Activated CD4-positive, alpha-beta T cell treated with anti-CD3 and anti-CD28 coated beads, Interleukin-2, amount 10 ng/mL, durations not matched to agents 7 days and 5 days (primary cell): ENCODE measurements at places on chromosomes 2 and 18. TPM values are rescaled to one million over a fixed set of nuclear protein-coding genes. Genes with fewer than 3 reads are reported as not detected.

DNA sequence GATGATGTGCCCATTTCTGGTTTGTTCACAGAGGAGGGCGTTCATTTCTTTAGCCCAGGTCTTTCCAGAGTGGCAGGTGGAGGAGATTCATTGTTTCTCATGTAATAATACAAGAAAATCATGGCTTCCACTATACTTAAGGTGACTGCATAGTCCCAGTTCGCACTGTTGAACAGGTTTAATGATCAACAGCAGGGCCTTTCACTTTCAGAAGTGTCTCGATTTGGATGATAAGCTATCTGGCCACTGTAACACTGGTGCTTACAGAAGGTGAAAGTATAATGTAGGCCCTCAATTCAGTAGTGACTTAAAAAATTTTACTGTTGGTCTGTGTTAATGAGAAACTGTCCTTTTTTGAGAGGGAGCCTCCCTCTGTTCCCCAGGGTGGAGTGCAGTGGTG is 1.4 kb downstream of the RMC1 start:
- peak; percentile 45 for DNase-seq

GRCh38 chr2:10465910-10466309 is 17.8 kb upstream of the ODC1 start:
- no peak for DNase-seq

Gene PMAIP1
- total RNA-seq: 14.8 TPM

GRCh38 chr18:42080340-42080739 is 125.3 kb downstream of the PIK3C3 start:
- DNase-seq: no peak

GRCh38 chr2:44894058-44894457 is 47.4 kb upstream of the SIX3 start:
- DNase-seq: no peak

DNA sequence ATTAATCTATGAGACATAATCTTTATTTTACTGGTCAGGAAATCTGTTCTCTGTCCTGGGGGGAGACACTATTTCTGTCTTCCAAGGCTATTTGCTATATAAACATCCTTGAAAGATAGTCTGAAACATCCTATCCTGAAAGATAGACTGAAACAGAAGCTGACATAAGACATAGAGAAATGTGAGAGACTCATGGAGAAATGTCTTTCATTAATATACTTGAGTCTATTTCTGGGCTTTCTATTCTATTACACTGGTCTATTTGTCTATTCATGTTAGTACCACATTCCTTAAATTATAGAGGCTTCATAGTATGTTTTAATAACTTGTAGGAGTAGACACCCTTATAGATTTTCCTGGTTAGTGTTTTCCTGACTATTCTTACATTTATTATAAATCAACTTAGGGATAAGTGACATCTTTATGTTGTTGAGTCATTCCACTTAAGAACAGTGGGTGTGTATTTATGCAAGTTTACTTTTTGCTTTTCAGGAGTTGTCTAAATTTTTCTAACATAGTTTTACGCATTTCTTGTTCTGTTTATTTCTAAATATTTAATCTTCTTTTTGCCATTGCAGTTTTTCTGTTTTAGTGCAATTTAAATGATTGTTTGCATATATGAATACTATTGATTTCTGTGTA is 244.9 kb upstream of the ZSWIM2 start:
- DNase-seq: no peak

DNA sequence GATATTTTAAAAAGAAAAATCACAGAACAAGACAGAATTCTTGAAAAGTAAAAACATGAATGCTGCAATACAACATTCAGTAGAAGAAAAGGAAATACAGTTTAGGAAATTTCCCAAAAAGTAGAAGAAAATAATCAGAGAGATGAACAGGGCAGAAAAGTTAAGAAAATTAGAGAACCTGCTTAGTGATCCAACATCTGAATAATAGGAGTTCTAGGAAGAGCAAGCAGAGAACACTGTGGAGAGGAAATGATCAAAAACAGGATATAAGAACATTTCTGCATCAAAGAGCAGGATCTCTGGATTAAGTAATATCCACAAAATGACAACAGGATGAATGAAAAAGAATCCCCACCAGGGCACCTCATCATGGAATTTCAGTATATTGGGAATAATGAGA is 8.8 kb upstream of the FHOD3 start:
- DNase-seq: no peak

DNA sequence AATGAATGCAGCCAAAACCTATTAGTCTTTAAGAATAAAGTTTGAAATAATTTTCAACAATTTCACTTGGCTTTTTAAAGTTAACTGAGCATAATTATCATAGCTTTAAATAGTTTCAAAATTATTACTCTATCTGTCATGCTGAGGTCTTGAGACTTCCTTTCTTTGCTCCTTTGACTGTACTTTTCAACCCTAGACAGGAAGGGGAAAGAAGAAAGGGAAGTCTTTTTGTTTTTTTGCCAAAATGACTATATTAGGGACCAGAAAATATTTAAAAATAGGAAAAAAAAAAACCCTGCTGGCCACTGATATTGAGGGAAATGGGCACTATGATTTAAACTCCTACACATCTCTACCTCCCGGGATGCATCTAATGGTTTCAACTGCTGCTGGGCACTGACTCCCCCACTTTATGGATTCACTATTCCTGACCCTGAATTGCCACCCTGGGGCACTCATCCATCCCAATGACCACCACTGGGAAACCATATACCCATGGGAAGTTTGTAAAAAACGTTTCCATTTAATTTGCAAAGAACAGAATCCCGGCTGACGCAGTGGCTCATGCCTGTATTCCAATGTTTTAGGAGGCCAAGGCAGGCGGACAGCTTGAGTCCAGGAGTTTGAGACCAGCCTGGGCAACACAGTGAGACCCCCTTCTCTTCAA is 50.5 kb downstream of the GAREM1 start:
- DNase-seq: no peak

DNA sequence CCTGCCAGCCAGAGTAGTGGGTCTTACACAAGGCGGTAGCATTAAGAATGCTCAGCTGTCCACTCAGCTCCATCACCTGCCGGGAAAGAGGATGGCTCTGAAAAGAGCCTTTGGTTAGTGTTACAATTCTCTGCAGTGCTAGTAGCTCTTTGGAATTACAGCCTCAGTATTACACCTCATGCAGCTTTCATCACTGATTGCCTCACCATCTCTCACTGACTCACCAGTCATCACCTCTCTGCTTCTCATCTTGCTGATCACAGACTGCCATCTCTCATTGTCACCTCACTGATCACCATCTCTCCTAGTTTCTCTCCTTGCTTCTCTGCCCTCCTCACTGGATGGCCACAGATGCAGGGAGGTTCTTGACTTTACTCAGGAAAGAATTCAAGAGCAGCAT is 573.5 kb upstream of the SETBP1 start:
- DNase-seq: no peak

GRCh38 chr2:95056461-95057459 is 31.3 kb downstream of the MAL start:
- DNase-seq: no peak

DNA sequence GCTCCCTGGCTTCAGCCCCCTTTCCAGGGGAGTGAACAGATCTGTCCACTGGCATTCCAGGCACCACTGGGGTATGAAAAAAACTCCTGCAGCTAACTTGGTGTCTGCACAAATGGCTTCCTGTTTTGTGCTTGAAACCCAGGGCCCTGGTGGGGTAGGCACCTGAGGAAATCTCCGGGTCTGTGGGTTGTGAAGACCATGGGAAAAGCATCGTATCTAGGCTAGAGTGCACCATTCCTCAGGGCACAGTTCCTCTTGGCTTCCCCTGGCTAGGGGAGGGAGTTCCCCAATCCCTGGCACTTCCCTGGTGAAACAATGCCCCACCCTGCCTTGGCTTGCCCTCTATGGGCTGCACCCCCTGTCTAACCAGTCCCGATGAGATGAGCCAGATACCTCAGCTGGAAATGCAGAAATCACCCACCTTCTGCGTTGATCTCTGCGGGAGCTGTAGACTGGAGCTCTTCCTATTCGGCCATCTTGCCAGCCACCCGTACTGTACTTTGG is 34.1 kb downstream of the TFPI start:
- DNase-seq: no peak

Gene VWC2L
- total RNA-seq: not detected

GRCh38 chr2:179751163-179751809 is 110.1 kb downstream of the ZNF385B start:
- no peak for DNase-seq

Gene IL1RN
- total RNA-seq: 0.48 TPM

GRCh38 chr2:205060269-205060668 is 515.0 kb downstream of the PARD3B start:
- DNase-seq: no peak

GRCh38 chr2:118345465-118345864 is 257.2 kb downstream of the INSIG2 start:
- no peak for DNase-seq

Gene PROC
- not detected for total RNA-seq

DNA sequence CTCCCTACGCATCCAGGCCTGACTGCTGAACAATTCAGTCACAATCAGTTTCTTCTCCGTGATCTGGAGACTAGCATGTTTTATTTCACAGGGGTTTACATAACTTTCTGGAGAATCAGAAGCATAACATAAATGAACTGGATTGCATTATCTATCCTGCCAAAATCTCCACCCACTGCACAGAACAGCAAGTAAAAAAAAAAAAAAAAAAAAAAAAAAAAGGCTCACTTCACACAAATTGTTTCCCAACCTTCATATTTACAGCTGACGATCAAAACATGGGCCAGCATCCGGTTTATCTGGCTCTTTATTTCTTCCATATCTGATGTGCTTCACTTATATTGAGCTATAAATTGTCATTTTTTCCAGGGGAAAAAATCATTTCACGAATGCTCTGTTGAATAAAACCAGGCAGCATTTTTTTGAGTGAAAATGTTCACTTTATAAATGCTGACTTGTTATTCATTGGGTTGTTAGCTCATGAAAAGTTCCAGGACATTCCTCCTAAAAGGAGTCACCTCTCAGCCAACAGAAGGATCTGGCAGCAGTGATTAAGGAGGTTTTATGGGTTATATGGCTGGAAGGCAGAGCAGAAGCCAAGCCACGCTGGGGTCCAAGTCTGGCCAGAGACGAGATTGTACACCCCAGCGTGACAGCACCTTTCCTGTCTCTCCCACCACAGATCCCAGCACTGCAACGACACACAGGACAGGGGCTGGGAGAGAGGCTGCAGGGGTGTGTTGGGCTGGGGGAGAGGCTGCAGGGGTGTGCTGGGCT is 51.2 kb upstream of the GLI2 start:
- no peak for DNase-seq

Gene PDE1A
- not detected for total RNA-seq

Gene ZBTB14
- 27.4 TPM for total RNA-seq

- DNase-seq: no peak
These were observed 146.8 kb upstream of the PID1 start for GRCh38 chr2:229417916-229418315.

DNA sequence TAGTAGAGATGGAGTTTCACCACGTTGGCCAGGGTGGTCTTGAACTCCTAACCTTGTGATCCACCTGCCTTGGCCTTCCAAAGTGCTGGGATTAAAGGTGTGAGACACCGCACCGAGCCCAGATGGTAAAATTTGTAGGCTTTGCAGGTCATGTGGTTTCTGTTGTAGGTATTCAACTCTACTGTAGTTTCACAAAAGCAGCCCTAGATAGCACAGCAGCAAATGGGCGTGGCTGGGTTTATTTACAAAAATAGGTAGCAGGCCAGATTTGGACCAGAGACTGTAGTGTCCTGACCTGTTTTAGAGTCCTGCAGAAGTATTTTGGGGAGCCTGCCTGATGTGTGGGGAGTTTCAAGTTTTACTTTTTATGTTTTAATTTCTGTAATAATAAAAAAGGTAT is 84.1 kb upstream of the RASGRP3 start:
- DNase-seq: no peak

DNA sequence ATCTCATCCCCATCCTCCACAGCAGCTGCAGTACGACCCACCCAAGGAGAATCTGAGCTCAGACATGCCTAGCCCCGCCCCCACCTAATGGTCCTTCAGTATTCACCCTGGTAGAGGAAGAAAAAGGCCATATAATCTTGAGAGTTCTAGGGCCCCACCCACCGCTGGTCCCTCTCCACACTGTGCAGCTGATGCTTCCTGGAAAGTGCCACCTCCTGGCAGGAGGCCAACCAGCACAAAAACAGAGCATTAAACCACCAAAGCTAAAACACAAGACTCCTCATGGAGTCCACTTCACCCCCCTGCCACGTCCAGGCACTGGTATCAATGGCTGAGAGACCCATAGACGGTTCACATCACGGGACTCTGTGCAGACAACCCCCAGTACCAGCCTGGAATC is 40.7 kb downstream of the MC4R start:
- DNase-seq: no peak

Gene SEPTIN10
- 1.8 TPM for total RNA-seq

DNA sequence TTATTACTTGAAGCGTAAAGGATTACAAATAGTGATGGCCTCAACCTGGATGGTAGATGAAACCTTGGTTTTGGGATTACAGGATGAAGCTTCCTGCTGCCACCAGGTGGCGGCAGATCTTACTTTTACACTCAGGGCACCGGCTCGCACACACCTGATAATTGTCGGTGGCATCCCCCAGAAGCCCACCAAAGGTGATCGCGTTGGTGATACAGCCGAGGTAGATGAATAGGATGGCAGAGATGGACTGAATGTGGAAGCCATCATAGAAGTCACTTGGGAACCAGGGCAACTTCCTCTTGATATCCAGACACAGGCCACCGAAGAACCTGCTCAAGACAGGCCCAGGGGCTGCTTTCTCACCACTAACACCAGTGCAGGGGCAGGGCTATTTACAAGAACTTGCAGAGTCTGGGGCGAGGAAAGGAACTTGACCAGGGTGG is 51.8 kb downstream of the MTHFD2 start:
- DNase-seq: peak; percentile 63

Gene GPAT2
- total RNA-seq: 3.3 TPM

- no peak for DNase-seq
These were observed 34.1 kb upstream of the SLC39A10 start for GRCh38 chr2:195622966-195623365.

DNA sequence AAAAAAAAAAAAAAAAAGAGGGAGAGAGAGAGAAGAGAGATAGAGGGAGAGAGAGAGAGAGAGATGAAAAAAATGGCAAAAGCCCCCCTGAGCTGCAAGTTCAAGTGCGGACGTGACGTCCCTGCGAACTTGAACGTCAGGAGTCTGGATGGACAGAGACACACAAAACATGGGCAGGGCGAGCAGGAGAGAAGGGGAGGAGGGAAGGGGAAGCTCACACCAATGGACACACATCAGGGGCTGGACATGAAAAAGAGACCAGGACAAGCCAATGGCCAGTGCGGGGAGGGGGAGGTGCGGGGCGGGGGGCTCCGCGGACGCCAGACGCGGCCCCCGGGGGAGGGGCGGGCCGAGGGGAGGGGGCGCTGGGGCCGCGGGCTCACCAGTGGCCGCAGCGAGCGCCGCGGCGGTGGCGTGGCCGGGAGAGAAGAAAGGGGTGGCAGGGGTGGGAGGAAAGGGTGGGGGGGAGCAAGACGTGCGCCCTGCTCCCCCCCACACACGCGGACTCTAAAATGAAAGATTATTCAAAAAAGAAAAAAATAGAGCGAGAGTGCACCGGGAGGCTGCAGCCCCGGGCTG is at the start of gene BCL11A:
Gene BCL11A (minus strand): TSS at position 160 of the 579 bp plus-strand sequence. CDS start 384 bp downstream, outside the sequence.
- DNase-seq: no peak

GRCh38 chr2:205734436-205735037 is 52.2 kb downstream of the NRP2 start:
- no peak for DNase-seq

GRCh38 chr2:185785156-185785555 is 46.6 kb downstream of the FSIP2 start:
- no peak for DNase-seq

Gene KCNIP3
- not detected for total RNA-seq
